ENCODE measurements at places on chromosomes 5 and 9.

GRCh38 chr5:135508496-135509005 lies 27.2 kb downstream of the NEUROG1 start:
- DNase-seq: no peak

GRCh38 chr5:111734597-111734996 lies 22.4 kb downstream of the NREP start:
- DNase-seq: no peak

DNA sequence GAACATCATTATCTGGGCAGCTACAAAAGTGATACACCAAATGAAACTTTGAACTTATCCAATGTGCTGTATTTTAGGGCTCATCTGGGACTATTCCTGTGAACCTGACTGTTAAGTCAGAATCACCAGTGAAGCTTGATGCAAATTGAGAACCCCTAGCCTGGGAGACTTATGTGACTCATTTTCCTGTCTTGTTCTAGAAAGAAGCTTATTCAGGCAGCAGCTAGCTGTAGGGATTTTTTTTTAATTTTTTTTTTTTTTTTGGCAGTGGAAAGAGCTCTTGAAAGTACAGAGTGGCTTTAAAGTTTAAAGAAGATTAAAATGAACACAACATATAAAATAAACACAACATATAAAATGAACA lies 81.1 kb upstream of the TNFAIP8 start:
- DNase-seq: no peak

- DNase-seq: no peak
Observed at GRCh38 chr5:59843511-59844213, 49.9 kb downstream of the PDE4D start.

DNA sequence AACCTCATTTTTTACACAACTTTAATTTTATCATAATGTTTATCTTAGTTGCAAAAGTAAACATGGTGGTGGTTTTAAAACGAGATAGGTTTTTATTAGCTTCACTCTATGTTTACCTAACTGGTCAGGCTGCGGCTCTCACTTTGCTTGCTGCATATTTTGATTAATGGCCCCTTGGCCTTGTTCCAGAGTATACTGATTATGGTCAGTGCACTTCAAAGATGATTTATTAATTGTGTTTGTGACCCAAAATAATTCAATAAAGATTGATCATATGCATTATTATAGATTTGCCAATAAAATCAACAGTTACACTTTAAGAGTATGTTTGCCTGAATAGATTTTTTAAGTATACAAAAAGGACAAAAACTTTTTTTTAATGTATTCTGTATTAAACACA lies 188.0 kb downstream of the XRCC4 start:
- no peak for DNase-seq

DNA sequence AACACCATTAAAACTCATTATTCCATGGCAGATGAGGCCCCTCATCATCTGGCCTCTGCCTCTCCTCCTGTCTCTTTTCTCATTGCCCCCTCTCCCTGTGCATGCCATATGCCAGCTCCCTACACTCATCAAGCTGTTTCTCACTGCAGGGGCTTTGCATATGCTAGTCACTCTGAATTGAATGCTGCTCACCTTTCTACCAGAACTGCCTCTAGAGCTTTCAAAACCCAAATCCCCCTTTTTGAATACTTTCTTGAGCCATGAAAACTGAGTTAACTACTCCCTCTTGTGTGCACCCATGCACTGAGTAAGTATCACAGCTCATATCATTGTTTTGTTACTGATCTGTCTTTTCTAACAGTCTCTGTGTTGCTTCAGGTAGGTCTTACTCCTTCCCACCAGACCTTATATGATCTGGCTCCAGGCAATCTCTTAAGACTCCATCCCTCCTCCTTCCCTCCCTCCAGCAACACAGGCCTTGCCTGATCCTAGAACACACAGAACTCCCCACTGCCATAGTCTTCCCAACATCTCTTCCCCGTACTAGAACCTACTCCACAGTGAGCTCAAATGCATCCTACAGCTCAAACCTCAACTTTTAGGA lies 60.5 kb downstream of the ASTN2 start:
- DNase-seq: no peak

GRCh38 chr5:147547730-147548129 lies 37.9 kb upstream of the DPYSL3 start:
- no peak for DNase-seq

GRCh38 chr5:130279386-130279785 lies 375.1 kb downstream of the CHSY3 start:
- no peak for DNase-seq

DNA sequence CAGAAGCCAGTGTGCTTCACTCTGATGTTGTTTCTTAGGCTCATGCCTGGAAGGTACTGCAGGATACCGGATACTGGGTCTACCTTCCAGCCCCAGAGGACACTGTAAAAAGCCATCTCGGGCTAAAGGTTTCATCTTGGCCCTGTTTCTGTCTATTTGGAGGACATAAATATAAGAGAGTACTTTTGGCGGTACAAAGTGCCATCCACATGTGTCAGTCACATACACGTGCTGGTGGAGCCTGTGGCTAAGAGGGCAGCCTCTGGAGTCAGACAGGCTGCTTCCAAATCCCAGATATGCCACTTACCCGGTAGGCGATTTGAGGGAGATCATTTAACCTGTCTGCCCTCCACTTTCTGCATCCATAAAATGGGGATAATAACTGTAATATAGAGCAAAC lies 160.4 kb downstream of the NR3C1 start:
- DNase-seq: no peak

- DNase-seq: no peak
Observed at GRCh38 chr9:127535834-127536233, 76.2 kb upstream of the STXBP1 start.

GRCh38 chr5:68305223-68305870 lies 89.8 kb downstream of the PIK3R1 start:
- DNase-seq: no peak

DNA sequence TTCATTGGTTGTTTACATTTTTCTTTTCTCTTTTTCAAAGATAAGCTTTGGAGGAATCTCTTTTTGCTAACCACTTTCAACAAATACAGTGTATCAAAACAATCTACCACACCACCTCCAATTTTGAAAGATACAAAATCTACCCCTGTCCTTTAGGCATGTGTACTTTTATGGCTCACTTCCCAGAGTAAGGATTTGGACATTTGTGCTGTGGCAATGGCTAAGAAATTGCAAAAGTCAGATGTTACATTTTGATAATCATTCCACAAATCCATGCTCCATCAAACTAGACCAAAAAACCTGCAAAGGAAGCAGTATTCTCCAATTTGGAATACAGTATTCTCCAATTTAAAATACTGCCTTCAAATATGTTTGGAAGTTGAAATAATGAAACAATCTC lies 204.9 kb downstream of the MCTP1 start:
- DNase-seq: no peak

GRCh38 chr9:110029956-110030480 lies 177.9 kb downstream of the C9orf152 start:
- DNase-seq: no peak

DNA sequence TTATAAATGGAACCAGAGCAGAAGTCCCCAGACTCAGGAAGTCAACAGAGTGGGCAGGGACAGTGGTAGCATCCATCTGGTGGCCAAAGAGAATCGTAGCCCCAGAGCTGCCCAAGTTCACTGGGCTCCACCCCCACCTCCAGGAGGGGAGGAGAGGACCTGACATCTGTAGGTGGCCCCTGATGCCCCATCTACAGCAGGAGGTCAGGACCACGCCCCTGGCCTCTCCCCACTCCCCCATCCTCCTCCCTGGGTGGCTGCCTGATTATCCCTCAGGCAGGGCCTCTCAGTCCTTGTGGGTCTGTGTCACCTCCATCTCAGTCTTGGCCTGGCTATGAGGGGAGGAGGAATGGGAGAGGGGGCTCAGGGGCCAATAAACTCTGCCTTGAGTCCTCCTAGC lies 10.3 kb upstream of the URM1 start:
- no peak for DNase-seq

DNA sequence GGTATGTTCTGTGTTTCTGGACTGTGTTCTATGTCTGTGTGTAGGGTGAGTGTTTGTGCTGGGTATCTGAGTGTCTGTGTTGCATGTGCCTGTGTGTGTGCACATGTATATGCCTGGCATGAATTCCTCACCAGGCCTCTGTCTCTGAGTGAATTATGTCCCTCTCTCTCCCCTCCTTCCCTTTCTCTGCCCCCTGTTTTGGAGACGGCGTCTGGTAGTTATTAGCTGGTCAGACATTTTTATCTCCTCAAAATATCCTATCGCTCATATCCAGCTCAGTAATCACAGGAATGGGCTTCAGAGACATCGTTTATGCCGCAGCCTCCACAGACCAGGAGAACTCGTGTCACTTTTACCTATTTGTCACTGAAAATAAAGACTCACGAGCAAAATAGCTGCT lies 483.2 kb upstream of the BRINP1 start:
- no peak for DNase-seq

GRCh38 chr5:137184734-137185133 lies 314.4 kb downstream of the SPOCK1 start:
- no peak for DNase-seq

GRCh38 chr9:134412298-134412711 lies 86.0 kb downstream of the RXRA start:
- no peak for DNase-seq

DNA sequence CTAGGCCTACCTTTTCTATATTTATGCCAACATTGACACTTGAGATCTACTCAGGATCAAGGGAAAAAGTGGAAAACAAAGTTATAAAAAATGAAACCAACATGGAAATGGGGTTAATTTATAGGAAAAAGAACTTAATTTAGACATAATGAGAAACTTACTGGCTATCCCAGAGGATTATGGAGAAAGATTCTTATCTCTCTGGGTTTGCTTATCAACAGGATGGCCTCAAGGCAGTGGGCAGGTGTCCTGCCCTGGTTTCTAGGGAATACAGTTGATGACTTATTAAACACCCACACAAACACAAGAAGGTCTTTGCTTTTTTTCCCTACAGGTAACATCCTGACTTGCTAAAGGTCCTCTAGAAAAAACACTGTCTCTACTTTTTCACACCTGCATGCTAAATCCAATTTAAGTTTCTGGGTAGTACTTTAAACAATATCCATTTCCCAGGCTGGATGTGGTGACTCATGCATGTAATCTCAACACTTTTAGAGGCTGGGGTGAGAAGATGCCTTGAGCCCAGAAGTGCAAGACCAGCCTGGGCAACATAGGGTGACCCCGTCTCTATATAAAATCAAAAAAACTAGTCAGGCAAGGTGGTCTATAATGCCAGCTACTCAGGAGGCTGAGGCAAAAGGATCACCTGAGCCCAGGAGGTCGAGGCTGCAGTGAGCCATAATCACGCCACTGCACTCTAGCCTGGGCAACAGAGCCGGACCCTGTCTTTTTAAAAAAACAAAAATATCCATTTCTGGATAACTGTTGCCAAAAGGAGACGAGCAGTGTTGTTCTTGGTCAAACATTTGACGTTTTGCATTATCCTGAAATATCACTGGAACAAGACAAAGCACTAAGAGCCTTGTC lies 6.6 kb upstream of the ZNF608 start:
- DNase-seq: no peak

DNA sequence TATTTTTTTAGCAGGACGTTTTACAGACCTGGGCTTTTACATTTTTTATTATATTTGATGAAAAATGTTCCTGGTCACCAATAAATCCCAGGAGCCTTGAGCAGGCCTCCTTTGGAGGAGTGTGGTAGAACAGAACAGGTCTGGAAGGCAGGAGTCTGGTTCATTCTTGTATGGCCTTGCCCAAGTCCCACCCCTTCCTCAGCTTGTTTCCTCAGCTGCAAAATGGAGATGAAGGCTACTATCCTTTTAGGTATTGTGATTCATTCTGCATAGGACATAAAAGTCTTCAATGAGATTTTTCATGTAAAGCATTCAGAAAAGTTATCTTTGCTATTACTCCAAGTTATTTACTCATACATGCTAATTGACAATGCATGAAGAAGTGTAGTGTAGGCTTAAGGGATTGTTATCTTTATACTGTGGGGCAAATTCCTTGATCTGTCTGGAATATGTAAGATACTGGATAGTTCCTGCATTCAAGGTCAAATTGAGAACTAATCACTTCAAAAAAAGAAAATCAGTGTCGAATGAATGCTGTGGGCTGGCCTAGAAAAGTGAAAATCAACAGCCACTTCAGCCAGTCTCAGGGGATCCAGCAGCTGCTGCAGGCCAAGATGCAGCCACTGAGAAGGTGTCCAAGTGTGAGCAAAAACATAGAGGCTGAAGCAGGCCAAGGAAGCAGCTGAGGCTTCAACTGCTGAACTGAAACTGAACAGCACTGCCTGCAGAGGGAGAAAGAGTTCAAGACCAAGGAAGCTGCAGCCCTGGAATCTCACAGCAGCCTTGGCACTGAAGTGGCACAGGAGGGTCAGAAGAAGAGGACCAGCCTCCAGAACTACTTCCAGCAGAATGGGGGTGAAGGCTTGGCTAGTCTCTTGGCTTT lies 15.5 kb upstream of the SLC36A3 start:
- DNase-seq: no peak

GRCh38 chr5:131763968-131764367 lies 32.8 kb downstream of the FNIP1 start:
- no peak for DNase-seq

- no peak for DNase-seq
Observed at GRCh38 chr5:151773951-151774350, 2.2 kb downstream of the G3BP1 start.

DNA sequence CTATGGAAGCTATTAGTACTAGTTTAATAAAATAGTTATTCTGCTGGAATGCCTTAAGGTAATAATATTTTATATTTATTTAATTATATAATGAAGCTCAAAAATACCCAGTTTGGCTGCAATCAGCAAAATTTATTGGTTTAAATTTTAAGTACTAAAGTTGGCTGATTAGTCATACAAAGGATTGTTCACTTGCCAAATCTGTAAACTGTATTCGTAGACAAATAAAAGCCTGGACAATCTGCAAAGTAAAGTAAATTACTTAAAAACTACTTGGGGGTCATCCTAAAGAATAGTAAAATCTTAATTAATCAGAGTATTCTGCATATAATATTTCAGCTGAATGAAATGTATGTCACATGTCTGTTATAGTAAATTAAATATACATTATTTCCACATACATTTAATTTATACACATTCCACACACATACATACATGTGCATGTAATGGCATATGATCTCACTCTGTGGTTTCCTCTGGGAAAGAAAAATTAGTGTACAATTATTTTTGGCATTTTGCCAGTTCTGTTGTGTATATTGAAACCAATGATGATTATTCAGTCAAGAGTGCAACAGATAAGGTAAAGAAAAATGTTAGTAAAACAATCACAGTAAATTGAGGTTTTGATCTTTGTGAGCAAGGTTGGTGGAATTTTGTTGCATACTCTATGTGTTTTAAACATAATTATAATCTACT lies 455.9 kb downstream of the CDH9 start:
- DNase-seq: no peak

- DNase-seq: no peak
Observed at GRCh38 chr9:5899292-5899691, 8.6 kb downstream of the MLANA start.

- no peak for DNase-seq
Observed at GRCh38 chr9:100425758-100426157, 1.2 kb upstream of the MSANTD3 start.
